CD4-positive, alpha-beta T cell (primary cell): ENCODE measurements at places on chromosomes 5 and 9. TPM values are rescaled to one million over a fixed set of nuclear protein-coding genes. Genes with fewer than 3 reads are reported as not detected.

Gene IFNA8
- total RNA-seq, result not detected

Gene TEX48
- not detected for total RNA-seq

Gene EPB41L4B
- total RNA-seq, result not detected

Gene CERCAM
- 0.31 TPM for total RNA-seq

Gene TAF11L10
- not detected for total RNA-seq

Gene ZNF618
- total RNA-seq, result 1.3 TPM

Gene IDNK
- 5.4 TPM for total RNA-seq

Gene PDGFRB
- not detected for total RNA-seq

Gene HSDL2
- 3.8 TPM for total RNA-seq

Gene CSF1R
- total RNA-seq, result 0.45 TPM

Gene PCDHB3
- not detected for total RNA-seq

Gene FYB1
- 478 TPM for total RNA-seq

Gene UBE2QL1
- 0.33 TPM for total RNA-seq

Gene LHX2
- total RNA-seq, result 0.14 TPM

Gene CYLC2
- total RNA-seq, result not detected

Gene TAF1L
- not detected for total RNA-seq

Gene SPINK5
- not detected for total RNA-seq

Gene STC2
- not detected for total RNA-seq

Gene CA9
- not detected for total RNA-seq

Gene RANBP17
- total RNA-seq, result not detected

Gene SLC34A3
- total RNA-seq, result not detected

Gene GTF3C4
- total RNA-seq, result 9.3 TPM

Gene BTNL9
- total RNA-seq, result not detected

Gene SLC22A4
- total RNA-seq, result 0.22 TPM

Gene CTXN3
- not detected for total RNA-seq

Gene PAPPA
- total RNA-seq, result 0.03 TPM

Gene GDNF
- not detected for total RNA-seq

Gene TMED9
- 47.8 TPM for total RNA-seq

Gene TRMT10B
- 8.3 TPM for total RNA-seq

Gene HEMGN
- 0.30 TPM for total RNA-seq

Gene IGFBPL1
- total RNA-seq, result not detected

Gene OR1Q1
- not detected for total RNA-seq

Gene ZNF474
- 0.28 TPM for total RNA-seq

Gene WDR31
- 0.22 TPM for total RNA-seq

Gene FBXO4
- 8.1 TPM for total RNA-seq

Gene DAP
- 35.2 TPM for total RNA-seq

Gene GDF9
- 0.91 TPM for total RNA-seq

Gene ADGRV1
- total RNA-seq, result 0.81 TPM

Gene DAB2
- 0.47 TPM for total RNA-seq

Gene MTMR12
- 18.3 TPM for total RNA-seq
